ENCODE measurements at places on chromosomes 6 and 20.

DNA sequence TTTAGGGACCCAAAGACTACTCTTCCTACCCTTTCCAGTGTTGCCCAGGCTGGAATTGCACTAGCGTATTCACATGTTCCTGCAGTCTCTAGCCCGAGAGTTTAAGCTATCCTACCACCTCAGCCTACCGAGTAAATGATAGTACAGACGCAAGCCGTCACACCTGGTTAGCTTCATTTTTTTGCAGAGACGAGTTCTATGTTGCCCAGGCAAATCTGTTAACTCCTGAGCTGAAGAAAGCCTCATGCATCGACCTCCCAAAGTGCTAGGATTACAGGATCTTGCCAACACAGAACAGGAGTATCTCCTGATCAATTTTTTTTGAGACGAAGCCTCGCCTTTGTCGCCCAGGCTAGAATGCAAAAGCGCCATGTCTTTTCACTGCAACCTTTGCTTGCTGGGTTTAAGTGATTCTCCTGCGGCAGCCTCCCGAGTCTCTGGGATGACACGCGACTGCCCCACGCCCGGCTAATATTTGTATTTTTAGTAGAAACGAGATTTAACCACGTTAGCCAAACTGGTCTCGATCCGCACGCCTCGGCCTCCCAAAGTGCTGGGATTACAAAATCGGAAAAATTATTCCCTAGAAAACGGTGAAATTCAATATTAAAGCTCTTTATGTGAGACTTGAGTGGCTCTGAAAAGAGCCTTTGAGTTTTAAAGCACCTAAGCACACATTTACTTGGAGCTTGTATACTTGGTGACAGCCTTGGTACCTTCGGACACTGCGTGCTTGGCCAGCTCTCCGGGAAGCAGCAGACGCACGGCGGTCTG lies 128.5 kb downstream of the HFE start:
- DNase-seq = no peak

DNA sequence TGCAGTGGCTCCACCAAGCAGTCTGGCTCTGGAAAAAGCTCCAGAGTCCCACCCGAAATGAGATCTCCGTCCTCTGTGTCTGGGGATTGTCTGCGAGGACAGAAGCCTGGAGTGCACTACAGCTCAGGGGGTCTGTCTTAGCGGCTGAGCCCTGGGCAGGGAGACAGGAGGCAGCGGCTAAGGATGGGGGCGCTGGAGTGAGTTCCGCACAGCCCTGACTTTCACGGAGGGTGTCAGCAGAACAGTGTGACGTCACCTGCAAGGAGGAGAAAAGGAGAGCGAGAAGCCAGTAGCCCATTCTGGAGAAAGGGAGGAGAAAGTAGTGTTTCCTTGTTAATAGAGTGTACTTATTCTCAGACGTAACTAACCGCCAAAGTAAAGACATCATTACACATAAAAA lies 97.6 kb downstream of the FAM50B start:
- no peak for DNase-seq

GRCh38 chr20:36895036-36895435 lies 19.1 kb downstream of the TLDC2 start:
- DNase-seq = no peak

- no peak for DNase-seq
Observed at GRCh38 chr6:142013875-142014495, 118.7 kb upstream of the GJE1 start.

- DNase-seq = no peak
Observed at GRCh38 chr20:58131551-58132142, 96.8 kb downstream of the ANKRD60 start.

- no peak for DNase-seq
Observed at GRCh38 chr20:58986286-58986967, 5.4 kb downstream of the NELFCD start.

DNA sequence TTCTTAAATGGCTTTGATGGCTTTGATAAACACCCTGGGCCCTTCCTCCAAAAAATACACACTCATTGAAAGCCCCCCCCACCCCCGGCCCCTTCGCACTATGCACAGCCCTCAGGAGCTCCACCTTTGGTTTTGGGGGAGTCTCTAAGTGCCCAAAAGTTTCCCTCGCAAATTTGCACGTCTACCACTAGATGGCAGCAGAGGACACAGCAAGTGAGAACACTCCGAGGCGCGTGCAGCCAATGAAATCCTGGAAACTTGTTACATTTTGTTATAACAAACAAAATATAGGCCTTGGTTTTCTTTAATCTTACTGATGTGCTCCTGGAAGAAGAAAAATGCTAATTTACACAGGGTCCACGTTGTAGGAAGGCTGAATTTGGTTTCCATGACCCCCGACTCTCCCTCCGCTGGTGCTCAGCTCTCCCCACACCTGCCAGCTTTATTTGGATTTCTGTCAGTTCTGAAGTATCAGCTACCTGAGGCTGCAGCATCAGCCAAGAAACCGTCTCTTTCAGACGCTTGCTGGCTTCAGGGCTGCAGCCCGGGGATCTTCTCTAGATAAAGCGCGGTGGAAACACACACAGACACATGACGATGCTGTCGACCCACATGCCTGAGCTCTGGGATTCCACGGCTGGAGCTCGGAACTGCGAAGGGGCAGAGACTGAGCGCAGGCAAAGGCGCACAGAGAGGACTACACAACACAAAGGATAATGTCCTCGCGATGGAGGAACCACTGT lies 148.3 kb upstream of the RPS6KA2 start:
- peak; percentile 9 for DNase-seq

DNA sequence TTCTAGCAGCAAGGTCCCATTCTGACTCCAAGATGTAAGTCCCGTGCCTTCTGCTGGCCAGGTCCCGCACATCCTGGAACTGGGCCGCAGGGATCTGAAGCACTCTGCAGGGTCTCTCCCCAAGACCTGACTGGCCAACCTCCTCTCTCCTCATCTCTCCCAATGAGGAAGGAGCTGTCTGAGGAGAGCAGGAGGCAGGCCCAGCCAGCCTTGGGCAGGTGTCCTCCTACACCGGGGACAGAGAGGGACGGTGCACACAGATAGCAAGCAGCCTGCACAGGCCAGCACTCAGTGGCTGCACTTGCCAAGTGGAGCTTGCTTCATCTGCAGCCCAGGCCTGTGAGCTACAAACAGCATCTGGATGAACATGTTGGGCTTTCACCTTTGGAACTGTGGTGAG lies 76.8 kb upstream of the CD93 start:
- no peak for DNase-seq

GRCh38 chr20:48359692-48360341 lies 468.0 kb downstream of the PREX1 start:
- no peak for DNase-seq

- peak; percentile 44 for DNase-seq
Observed at GRCh38 chr20:48026981-48027592, 241.8 kb upstream of the SULF2 start.

DNA sequence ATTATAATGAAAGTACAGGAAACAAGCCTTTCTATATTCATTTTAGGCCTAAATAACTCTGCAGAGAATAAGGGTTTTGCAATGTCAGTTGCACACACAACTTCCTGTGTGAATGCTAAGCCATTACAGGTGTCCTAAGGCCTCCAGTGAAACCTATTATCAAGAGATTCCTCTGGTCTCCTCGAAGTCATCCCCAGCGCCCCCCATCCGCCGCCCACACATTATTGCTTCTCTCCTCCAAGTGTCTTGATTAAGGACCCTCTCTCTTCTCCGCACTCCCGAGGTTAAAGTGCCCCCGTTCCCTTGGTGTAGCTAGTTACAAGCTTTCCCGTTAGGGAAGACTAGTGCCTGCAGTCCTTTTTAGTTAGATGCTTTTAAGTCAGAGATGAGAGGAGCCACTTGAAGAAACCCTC lies 1.3 kb downstream of the HIVEP2 start:
- no peak for DNase-seq

DNA sequence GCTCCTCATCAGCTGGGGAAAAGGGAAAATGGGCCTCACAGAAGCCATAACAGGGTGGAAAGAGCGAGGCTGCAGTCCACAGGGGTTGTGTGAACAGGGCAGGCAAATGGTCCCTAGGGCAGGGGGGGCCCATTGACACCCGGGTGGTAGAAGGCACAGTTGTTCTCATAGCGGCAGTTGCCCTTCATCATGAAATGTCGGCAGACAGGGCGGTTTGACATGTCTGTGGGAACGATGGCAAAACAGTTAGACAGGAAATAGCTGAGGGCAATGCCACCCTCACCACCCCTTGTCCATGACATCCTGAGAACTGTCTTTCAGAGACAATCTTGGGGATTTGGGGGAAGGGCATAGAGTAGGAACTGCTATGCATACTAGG lies 15.6 kb downstream of the PPP1R10 start:
- no peak for DNase-seq

GRCh38 chr20:44034965-44035635 lies 120.4 kb downstream of the TOX2 start:
- DNase-seq = no peak

DNA sequence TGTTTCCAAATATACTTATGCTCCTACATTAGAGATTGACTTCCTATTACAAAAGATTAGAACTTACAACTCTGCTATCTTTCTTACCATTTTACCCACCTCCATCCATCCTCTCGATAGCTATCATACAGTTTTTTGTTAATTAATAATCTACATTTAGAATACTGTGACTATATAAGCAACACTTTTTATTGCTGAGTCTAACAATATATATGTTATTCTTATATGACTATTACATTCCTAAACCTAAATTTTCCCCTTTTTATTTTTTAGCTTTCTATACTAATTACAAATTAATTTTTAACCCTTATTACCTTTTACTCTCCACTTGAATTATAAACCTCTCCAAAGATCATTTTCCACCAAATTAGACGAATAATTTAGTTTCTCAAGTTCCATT lies 57.0 kb downstream of the RNF217 start:
- no peak for DNase-seq

DNA sequence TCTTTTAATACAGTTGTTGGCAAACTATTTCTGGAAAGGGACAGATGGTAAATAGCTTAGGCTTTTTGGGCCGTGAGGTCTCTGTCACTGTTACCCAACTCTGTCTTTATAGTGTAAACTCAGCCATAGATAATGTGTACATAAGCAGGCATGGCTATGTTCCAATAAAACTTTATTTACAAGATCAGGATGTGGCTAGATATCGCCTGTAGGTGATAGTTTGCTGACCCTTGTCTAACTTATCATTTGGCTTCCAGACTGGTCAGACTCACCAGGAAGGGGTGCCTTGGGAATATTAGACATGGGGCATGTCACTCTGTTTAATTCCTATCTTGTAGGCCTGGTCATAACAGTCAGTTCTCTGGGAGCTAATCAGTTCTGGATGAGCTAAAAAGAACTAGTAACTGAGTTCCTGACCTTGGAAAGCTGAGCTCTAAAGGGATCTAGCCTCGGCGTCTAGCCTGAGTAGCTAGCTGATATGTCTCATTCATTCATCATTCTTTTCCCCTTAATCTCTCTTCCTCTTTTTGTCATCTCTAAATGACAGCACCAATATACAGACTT lies 163.6 kb downstream of the SLC16A10 start:
- DNase-seq = no peak

DNA sequence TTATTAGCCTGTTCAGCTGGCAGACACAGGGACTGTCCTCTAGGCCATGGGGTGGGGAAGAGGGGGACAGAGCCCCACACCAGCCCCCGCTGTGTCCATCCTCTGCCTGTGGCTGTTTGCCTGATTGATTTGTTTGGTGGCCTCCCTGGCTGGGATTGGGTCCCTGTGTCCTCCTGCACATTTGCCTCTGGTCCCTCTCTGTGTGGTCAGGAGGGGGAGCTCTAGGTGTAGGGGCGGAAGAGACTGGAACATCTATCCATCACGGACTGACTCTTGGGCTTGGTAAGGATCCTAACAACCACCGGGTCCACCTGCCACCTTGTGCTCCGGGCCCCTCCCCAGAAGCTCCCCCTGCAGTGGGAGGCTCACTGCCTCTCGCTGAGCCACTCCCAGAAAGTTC lies 38.4 kb upstream of the CCDC167 start:
- no peak for DNase-seq

GRCh38 chr6:79076160-79076559 lies 1.9 kb downstream of the PHIP start:
- no peak for DNase-seq

GRCh38 chr20:58384821-58385220 lies 4.2 kb upstream of the VAPB start:
- DNase-seq = no peak

DNA sequence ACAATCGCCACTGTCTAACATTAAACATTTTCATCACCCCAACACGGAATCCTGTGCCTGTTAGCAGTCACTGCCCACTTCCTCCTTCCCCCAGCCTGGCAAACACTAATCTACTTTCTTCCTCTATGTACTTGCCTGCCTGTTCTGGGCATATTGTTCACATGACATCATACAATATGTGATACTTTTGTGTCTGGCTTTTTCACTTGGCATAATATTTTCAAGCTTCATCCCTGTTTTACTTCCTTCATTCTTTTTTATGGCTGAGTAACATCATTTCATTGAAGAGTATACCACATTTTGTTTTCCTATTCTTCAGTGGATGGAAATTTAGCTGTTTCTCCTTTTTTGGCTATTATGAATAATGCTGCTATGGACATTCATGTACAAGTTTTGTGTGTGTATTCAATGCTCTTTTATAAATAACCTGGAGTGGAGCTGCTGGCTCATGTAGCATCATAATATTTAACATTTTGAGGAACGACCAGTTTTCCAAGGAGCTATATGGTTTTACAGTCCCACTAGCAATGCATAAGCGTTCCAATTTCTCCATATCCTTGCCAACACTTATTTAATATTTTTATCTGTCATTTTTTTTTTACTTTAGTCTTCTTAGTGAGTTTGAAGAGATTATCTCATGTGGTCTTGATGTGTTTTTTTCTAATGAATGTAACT lies 360.1 kb downstream of the HDGFL1 start:
- DNase-seq = no peak

DNA sequence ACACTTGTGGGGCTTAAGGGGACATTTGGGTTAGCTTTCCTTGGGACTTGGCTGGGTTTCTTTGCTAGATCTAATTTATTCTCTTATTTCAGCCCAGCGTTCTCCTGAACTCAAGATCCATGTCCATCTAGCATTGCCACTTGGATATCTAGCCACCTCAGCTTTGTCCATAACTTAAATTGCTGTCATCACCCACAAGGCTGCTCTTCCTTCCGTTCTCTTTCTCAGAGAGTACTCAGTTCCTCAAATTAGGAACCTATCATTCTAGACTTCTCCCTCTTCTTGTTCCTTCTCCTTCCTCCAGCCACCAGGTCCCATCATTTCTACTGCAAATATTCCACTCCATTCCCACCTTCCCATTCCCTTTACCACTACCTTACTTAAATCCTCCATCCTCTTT lies 4.3 kb downstream of the SMIM26 start:
- no peak for DNase-seq

- DNase-seq = peak; percentile 31
Observed at GRCh38 chr6:49541936-49542335, 8.5 kb upstream of the C6orf141 start.

GRCh38 chr6:113719064-113719463 lies 138.1 kb upstream of the MARCKS start:
- no peak for DNase-seq

GRCh38 chr20:46324960-46325703 lies 16.8 kb upstream of the CDH22 start:
- peak; percentile 27 for DNase-seq

DNA sequence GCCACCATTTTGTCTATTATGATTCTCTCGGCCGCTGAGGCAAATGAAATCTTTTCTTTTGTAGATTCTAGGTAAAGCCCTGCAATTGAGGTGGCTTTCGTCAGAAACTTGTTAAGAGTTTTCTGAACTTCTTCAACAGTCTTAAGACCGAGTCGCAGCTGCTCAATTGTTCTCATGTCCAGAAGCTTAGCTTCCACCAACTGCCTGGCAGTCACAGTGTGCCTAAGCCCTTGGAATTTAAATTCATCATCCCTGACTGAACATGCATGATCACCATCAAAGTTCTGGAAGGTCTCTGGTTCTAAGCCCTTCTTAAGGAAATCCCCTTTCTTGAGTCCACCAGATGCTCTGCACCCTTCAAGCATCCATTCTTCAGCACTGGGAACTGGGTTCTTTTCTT lies 25.7 kb downstream of the DST start:
- DNase-seq = no peak

Data from DMS 273 treated with DMSO at 0.1 percent for 48 hours (cell line).